ENCODE measurements at places on chromosomes 4 and X. TPM values are rescaled to one million over a fixed set of nuclear protein-coding genes. Genes with fewer than 3 reads are reported as not detected.

GRCh38 chr4:145340071-145340675 lies 141.5 kb upstream of the SMAD1 start:
- DNase-seq, result no peak

Gene SMPX
- total RNA-seq, result not detected

Gene NHSL2
- total RNA-seq, result 14.8 TPM

DNA sequence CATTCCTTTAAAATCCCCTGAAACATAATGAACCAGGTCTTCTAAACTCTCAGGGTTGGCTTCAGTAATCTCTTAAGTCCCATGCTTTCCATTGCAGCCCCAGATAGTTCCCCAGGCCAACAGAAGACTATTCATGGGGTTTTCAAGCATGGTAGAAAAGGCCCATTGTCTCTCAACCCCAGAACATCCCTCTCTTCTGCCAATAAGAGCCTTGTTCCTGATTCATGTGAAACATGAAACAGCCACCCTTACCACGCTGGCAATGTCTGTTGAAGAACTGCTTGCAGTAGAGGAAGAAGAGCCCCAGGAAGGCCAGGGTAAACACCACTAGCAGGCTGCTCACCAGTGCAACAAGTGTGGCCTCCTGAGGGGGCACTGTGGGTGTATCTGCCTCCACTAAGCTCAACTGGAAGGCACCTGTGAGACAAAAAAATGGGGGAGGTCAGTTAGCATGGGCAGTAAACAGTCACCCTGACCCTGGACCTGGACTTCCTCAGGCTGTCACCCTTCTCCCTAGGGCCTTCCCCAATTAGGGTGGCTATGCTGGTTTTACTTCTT lies 36.4 kb downstream of the EDA2R start:
- DNase-seq, result no peak

- DNase-seq, result no peak
Measured at GRCh38 chr4:71592793-71593192, 191.1 kb downstream of the GC start.

Data from hematopoietic multipotent progenitor cell (in vitro differentiated cells).